Urinary bladder (tissue), 4 donors: ENCODE measurements at places on chromosomes 1 and 21. TPM values are rescaled to one million over a fixed set of nuclear protein-coding genes. Genes with fewer than 3 reads are reported as not detected.

- peak; percentile 89 for DNase-seq
These were observed 1.1 kb upstream of the PPM1J start for GRCh38 chr1:112716133-112716720.

- DNase-seq, result no peak
These were observed 118.5 kb upstream of the C1orf174 start for GRCh38 chr1:4018466-4019146.

DNA sequence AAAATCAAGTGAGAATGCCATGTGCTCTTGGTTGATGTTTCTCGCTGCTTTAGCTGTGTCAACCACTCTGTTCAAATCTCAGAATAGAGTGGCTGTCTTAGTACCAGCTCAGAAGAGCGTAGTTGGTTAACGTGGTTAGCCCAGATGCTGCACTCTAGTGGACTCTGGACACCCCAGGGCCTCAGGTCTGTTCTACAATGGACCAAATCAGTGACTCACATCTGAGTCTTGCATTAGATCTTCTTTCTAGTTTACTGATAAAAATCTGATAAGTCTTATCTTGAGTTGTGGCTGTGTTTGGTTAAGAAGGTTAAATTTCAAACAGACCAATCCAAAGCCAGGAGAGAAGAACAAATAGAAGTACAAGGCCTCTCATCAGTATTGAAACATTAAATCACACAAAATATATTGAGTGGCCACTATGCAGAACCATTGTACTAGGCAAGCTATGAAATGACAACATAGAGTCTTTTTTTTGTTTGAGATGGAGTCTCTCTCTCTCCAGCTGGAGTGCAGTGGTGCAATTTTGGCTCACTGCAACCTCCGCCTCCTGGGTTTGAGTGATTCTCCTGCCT lies 104.1 kb downstream of the NR5A2 start:
- DNase-seq, result no peak

DNA sequence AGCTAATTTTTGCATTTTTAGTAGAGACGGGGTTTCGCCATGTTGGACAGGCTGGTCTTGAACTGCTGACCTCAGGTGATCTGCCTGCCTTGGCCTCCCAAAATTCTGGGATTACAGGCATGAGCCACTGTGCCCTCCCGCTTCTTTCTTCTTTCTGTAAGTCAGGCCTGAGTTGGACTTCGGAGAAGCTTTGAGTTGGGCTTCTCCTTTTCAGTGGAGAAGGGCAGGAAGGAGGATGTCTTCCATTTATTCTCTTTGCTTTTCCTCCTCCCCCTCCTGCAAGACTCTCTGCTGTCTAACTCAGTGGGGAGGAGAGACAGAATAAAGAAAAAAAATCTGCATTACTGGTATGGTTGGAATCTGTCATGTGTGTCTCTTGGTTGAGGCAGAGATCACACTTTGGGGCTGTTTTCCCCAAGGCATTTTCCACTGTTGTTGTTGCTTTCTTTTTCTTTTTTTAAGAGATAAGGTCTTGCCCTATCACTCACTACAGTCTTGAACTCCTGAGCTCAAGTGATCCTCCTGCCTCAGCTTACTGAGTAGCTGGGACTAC lies 13.2 kb upstream of the DEGS1 start:
- DNase-seq, result no peak

GRCh38 chr1:27397749-27398148 lies 5.3 kb downstream of the GPR3 start:
- DNase-seq, result no peak

GRCh38 chr1:45123358-45123757 lies 83.0 kb downstream of the ZSWIM5 start:
- DNase-seq, result no peak

GRCh38 chr1:100799954-100800612 lies 80.5 kb downstream of the VCAM1 start:
- DNase-seq, result no peak

- DNase-seq, result no peak
These were observed 25.5 kb downstream of the EVI5 start for GRCh38 chr1:92759361-92759760.

DNA sequence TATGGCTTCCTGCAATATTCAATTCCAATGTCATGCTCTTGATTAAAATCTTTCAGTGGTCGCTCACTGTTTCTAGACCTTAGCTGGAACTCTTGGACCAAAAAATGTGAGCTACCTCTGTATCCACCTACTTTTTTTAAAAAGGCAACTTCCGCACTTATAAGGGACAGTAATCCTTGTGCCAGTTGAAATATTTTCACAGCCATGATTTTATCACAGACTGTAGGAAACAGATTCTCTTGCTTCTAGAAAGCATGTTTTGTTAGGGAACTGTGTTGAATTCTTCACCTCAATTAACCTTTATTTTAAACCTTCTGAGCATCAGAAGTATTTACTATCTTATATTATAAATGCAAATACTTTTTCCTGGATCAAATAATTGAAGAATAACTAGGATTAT lies 296.0 kb upstream of the ST6GALNAC5 start:
- no peak for DNase-seq

- DNase-seq, result no peak
These were observed 21.5 kb downstream of the LRIG2 start for GRCh38 chr1:113094506-113094905.

DNA sequence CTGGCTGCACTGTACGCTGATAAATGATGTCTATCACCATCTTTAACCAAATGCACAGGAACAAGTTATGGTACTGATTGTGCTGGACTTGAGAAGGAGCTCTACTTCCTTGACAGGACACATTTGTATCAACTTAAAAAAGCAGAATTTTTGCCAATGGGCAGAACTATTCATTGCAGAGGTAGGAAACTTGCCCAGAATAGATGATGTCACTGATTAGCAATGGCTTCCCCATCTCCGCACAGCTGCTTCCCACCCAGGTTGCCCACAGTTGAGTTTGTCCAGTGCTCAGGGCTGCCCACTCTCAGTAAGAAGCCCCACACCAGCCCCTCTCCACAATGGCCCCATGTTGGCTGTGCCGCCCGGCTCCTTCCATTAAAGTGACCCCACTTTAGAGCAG lies 33.4 kb downstream of the CAPN2 start:
- no peak for DNase-seq

GRCh38 chr1:11485191-11485590 lies 6.2 kb downstream of the DISP3 start:
- DNase-seq, result no peak

GRCh38 chr1:147292012-147292411 lies 49.5 kb downstream of the CHD1L start:
- no peak for DNase-seq

DNA sequence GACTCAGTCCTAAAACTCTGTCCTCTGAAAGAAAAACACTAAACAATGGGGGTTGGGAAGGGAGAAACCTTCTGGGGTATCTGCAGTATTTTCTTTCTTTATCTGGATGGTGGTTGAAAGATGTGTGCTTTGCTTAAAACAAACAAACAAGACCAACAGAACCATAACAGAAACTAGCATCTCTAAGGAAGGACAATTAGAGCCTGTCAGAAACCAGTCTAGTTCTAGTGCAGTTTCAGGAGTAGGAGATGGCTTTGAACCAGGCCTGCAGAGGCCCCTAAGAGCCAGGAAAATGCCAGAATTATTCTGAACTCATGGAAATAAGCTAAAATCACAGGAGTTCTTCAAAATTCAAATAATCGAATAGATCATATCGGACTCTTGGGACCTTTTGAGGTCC lies 18.5 kb downstream of the ILDR2 start:
- no peak for DNase-seq

GRCh38 chr1:170494369-170494768 lies 37.6 kb upstream of the GORAB start:
- no peak for DNase-seq

- no peak for DNase-seq
These were observed 10.9 kb downstream of the CRCT1 start for GRCh38 chr1:152525080-152525641.

DNA sequence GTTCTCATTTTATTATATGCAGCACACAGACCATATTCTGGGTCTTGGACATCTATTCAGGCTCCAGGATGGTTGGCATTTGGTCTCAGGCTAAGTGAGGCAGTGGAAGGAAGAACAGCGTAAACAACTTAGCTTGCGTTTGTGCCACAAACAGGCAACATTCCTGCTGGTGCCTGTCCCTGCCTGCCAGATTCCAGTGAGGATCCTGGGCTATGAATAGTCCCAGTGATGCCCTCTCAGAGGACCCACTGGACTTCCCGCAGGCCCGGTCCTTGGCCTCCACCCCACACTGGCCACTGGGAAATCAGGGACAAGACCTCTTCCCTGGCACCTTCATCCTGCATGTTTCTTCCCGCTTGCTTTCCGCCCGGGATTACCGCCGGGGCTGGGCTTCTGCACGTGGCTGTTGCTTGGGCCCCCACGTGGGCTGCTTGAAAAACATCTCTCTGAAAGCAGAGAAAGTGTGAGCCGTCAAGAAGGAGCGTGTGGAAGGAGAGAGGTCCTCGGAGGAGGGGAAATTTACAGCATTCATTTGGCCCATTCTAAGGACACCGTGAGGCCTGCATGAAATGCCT lies 145.1 kb upstream of the WNT4 start:
- DNase-seq, result no peak

DNA sequence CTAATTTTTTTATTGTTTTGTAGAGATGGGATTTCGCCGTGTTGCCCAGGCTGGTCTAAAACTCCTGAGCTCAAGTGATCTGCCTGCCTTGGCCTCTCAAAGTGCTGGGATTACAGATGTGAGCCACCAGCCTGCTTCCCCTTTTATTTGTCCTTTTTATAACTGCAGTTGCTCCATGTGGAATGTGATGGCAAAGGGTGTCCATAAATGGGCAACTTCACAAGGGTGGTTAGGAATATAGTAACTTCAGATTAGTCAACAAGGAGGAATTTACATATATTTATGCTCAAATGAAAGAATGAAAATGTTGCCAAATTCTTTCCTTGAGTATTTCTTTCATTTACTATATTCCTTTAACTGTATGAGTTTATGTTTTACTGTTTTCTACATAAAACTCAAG lies 182.9 kb downstream of the BACH1 start:
- DNase-seq, result no peak

GRCh38 chr1:48242141-48242736 lies 19.7 kb downstream of the SLC5A9 start:
- DNase-seq, result no peak

GRCh38 chr21:14056771-14057191 lies 154.0 kb downstream of the LIPI start:
- no peak for DNase-seq

- no peak for DNase-seq
These were observed 26.1 kb upstream of the PSMG1 start for GRCh38 chr21:39209334-39209688.

DNA sequence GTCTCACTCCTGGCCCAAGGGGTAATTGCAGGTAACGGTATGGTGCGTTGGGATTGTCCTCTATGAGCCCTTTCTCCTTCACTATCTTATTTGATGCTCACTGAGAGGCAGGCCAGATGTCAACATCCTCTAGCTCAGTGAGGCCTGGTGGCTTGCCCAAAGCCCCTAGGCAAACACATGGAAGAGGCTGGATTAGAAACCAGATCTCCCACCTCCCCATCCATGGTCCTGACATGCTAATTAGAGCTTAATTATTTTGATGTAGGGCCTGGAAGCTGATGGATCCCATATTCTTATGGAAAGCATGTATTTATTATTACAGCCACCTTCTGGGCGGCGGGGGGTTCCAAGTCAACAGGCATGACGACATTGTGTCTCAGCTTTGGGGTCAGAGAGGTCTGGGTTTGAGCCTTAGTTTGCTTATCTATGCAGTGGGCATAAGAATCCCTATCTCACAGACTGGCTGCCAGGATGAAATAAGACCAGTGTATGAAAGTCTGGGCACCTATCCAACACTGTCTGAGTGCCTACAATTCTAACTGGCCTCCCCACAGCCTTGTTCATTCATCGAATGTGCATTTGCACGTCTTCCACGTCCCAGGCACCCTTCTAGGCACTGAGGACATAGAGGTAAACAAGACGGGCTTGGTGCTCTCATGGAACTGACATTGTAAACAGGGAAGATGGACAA lies 6.2 kb downstream of the SMPDL3B start:
- DNase-seq, result no peak

DNA sequence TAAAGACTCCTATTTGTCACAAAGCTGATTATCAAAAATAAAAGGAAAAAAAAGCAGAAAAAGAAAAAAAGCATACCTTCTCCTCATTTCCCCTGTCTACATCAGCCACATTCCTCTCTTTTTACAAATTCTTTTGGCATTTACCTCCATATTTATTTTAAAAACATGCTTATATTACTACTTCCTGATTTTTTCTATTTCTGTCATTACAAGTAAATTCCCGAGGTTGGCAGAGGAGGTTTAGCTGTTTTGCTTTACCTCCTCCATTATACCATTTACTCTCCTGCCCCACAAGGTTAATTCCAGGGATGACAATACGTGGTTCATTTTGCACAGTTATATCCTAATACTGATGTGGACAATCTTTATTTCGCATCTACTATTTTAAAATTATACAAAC lies 26.3 kb upstream of the CD34 start:
- DNase-seq, result no peak

DNA sequence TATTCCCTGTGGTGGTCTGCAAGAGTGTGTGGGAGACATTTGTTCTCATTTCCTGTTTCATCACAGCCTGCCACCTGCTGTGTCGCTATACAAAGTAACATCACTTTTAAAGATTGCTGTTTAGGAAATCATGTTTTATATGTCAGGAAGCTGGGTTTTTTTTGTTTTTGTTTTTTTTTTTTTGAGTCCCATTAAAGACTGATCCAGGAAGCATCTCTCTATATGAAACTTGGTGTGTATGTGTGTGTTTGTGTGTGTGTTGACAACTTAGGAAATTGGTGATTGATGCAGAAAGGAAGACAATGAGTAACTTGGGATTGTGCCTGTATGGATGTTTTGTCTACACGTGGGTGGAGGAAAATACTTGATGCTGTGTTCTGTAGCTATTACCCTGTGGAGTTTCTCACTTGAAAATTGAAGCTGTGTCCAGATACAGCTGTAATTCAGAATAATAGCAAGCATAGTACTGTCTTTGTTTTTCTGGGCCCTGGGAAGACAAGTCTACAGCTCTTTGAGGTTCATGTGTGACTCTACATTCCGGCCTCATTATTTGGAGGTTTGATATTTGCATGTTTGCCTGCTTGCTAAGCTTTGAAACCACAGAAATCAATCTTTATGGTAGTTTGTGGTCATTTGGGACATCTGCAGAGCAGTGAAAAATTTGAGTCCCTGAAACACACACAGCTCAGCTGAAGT lies 47.9 kb downstream of the LAMC1 start:
- DNase-seq, result no peak

GRCh38 chr1:15409388-15410222 lies at the start of gene EFHD2:
EFHD2 (plus strand) TSS chr1:15409888; CDS start chr1:15409972, 84 bp downstream.
- peak; percentile 77 for DNase-seq

Gene CTSS
- 44.8 TPM for total RNA-seq

Gene SGIP1
- 8.4 TPM for total RNA-seq

Gene FMN2
- total RNA-seq, result 2.6 TPM

Gene BSND
- not detected for total RNA-seq

Gene ZNF362
- total RNA-seq, result 10.3 TPM

Gene CLCNKB
- 0.95 TPM for total RNA-seq

Gene SAMSN1
- total RNA-seq, result 16.2 TPM

Gene GUCA2B
- not detected for total RNA-seq

Gene TBX15
- total RNA-seq, result 5.2 TPM

Gene OR2T3
- total RNA-seq, result not detected

Gene PCP4
- 14.2 TPM for total RNA-seq
